Activated naive CD4-positive, alpha-beta T cell (primary cell): ENCODE measurements at places on chromosomes 2 and 18.

GRCh38 chr2:159192371-159192918 is 94.1 kb downstream of the WDSUB1 start:
- DNase-seq, result no peak

GRCh38 chr2:59884166-59884565 is 669.3 kb downstream of the BCL11A start:
- no peak for DNase-seq

DNA sequence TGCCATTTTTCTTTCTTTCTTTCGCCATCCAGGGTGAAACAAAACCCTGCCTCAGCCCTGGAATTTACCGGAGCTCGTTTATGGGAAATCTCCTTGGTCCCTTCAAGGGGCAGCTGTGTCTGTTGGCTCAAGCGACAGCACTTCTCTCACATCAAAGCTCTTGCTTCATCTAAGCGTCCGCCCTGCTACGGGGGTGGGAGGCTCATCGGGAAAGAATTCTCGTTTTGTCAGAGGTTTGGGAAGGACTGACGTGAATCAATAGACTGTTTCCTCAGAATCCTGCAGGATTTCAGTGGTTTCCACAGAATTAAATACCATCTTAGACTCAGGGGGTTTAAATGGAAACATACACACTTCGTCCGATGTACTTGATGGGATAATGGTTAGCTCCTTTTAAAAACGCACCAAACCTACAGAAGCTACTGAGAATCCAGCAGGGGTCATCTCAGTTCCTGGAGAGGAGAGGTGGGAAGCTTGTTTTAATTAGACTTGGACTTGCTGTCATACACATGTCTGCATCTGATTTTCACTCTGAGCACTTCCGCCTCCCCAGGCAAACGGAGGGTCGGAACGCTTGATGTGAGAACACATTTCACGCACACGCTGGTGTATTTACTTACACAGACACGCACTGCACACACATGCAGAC is 91.6 kb downstream of the ASB1 start:
- DNase-seq, result no peak

GRCh38 chr2:224875841-224876240 is 159.7 kb upstream of the CCDC195 start:
- DNase-seq, result no peak

GRCh38 chr18:77170890-77171410 is 38.4 kb upstream of the MBP start:
- DNase-seq, result no peak

DNA sequence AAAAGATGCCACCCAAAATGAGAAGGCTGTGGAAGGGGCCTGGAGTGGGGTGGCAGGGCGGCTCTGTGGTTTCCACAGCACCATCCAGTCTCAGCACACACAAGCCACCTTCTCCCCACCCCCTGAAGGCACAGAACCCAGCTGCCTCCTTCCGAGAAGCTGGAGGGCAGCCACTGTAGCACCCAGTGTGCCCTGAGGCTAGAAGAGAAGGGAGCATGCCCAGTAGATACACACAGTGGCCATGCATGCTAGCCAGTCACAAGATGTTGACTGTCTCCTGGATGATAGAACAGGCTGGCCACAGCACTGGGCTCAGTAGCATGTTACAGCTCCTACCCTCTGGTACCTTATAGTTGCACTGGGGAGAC is 148.9 kb upstream of the EPAS1 start:
- DNase-seq, result no peak

DNA sequence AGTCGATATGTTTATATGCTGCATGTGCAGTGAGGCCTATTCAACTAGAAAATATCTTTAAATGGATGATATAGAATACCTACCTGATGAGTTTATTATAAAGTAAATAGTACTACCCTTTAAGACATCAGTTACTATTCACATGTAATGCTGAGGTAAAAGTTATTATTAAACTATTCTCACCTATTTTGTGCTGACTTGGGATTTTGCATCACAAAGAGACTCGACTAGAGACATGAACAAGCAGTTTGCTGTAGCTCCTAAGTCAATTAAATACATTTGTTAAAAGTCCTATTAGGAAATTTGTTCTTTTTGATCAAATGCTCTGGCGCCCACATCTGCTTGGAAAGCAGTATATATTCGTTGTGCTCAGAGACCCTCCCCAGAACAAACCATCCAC is 164.1 kb downstream of the CCDC85A start:
- no peak for DNase-seq

DNA sequence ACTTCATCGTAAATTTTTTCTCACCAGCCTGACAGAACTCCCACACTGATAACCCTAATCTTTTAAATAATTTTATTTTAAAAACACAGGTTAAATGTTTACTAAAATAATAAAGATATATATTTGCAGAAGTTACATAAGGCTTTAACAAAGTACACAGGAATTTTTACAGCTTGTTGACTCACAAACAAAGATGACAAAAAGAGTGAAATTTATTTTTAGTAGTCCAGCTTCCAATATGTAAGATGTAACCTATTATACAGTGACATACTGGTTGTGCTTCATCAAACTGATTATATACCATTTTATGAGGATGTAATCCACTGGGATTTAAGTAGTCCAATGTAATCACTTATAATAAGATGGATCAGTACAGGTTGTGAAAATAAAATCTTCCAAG is 348.9 kb upstream of the SLC39A10 start:
- no peak for DNase-seq

- no peak for DNase-seq
Observed at GRCh38 chr2:236157815-236158498, 10.2 kb downstream of the GBX2 start.

DNA sequence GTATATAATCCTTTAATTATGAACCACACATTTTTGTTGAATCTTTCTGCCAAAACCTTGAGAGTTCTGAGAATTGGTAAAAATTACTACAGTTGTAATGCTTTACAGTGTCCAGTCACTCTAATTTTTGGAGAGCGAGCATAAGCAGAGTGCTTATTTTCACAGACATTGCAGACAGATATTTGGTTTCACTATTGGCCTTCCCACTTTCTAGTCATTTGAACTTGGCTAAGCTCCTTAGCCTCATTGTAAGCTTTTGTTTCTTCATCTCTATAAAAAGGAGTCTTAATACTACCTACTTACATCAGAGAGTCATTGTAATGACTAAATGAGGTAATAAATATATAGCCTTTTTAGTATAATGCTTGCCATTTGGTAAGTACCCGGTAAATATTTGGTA is 80.4 kb downstream of the LCLAT1 start:
- no peak for DNase-seq

DNA sequence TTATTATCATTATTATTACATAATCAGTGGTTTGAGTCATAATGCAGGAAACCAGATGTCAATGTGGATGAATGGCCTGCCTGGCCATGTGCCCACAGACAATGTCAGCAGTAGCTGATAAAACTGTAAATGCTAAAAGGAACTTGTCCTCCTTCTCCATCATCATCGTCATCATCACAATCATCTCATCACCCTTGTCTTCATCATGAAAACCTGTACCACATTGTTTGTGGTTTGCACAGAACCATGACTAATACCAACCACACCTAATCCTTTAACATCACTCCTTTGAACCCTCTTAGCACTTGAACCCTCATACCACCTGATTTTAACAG is 96.0 kb downstream of the HNMT start:
- no peak for DNase-seq
